T1000 (cell line): ENCODE measurements at places on chromosomes 16 and 17.

DNA sequence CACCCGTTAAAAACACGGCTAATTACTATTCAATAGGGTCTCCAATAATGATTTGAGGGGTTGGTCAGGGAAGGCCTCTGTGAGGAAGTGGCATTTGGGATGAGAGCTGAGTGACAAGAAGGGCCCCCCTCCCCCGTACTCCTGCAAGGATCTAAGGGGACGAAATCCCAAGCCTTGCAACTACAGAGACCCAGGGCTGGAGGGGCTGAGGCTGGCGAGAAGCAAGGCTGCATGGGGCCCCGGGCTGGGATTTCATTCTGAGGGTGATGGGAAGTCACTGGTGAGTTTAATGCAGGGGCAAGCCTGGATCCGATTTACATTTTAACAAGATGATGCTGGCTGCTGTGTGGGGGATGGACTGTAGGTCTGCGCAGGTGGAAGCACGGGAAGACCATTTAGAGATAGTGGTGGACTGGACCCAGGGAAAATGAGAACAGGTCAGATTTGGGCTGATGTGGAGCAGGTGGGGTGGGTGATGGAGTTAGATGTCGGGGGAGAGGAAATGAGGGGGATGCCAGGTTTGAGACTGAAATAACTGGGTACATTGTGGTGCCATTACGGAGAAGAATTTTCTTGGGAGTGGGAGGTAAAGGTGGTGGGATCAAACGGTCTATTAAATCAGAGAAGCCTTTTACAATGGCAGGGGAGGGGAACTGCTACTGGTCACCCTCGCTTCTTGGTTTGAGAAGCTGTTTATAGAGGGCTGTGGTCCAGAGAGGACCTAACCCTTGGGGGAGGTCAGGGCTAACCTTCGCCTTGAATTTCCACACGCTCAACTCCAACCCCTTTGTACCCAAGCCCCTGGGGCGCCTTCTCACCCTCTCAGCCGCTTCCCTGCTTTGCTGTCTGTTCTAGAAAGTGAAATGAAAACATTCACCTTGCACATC is 932 bp upstream of the MYBBP1A start:
- DNase-seq: no peak

- DNase-seq: no peak
Observed at GRCh38 chr16:81318711-81319110, 3.9 kb downstream of the GAN start.

DNA sequence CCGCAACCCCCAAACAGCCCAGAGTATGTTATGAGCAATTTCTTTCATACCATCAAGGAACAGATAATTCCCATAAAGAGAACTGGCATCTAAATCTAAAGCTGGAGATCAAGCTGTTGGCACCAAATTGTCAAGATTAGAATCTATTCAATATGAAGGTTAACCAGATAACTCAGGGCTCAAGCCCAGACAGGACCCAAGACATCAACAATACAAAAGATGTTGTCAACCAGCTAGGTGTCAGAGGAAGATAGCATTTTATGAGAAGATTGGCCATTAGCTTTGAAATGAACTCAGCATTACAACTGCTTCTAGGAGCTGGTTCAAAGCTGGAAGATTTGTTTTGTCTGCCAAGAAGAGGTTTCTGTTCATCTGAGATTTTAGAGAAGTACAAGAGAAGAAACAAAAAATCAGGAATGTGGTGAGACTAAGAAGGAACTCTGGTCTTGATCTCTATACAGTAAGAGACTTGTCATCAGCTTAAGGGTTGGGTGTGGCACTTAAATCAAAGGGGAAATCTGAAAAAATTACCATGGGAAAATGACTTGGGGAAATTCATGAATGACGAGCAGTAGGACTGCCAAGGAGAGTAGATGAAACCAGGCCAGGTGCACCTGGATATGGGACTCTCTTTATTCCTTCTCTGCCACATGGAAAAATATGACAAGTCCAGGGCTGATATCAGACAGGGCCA is 64.2 kb upstream of the COX10 start:
- DNase-seq: no peak

DNA sequence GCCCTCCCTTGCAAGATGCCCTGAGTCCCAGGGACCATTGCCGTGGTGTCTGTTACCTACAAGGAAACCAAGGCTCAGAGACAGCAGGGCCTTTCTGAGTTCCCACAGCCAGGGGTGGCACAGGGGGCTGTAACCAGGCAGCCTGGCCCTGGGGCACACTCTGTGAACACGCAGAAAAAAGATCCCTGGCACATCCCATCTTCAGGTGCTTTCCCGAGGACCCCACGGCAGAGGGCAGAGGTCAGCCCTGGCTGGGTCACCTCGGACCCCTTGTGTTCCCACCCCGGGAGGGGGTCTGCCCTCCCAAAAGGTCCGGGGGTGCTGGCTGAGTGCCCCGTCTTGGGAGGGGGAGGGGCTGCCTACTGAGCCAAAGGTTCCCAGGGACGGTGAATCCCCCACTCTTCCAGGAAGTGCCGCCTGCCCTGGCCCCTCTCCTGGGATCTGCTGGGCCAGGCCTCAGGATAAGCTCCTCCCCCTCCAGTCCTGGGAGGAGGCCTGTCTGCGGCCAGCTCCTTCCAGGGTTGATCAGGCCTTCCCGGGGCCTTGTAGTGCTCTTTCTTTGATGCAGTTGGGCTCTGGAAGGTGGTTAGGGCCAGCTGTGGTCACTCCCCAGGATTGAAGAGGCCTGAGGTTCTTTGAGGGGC is 8.1 kb downstream of the GLIS2 start:
- no peak for DNase-seq

GRCh38 chr16:50609471-50609870 is 61.3 kb downstream of the NKD1 start:
- DNase-seq: no peak

GRCh38 chr17:285751-286422 is 66.7 kb downstream of the RPH3AL start:
- DNase-seq: no peak
